ENCODE measurements at places on chromosomes 2 and 18. TPM values are rescaled to one million over a fixed set of nuclear protein-coding genes. Genes with fewer than 3 reads are reported as not detected.
A peak's percentile ranks its signal among the peaks of the same experiment; 100 is the strongest.

- H3K27me3 ChIP-seq: no peaks in the 10 kb centered on the region
- H3K36me3 ChIP-seq: peaks cover 55% of the 10 kb centered on the region
- no peak overlapping the region for H3K27ac ChIP-seq
Observed at GRCh38 chr2:15313657-15314056, 247.5 kb downstream of the NBAS start.

DNA sequence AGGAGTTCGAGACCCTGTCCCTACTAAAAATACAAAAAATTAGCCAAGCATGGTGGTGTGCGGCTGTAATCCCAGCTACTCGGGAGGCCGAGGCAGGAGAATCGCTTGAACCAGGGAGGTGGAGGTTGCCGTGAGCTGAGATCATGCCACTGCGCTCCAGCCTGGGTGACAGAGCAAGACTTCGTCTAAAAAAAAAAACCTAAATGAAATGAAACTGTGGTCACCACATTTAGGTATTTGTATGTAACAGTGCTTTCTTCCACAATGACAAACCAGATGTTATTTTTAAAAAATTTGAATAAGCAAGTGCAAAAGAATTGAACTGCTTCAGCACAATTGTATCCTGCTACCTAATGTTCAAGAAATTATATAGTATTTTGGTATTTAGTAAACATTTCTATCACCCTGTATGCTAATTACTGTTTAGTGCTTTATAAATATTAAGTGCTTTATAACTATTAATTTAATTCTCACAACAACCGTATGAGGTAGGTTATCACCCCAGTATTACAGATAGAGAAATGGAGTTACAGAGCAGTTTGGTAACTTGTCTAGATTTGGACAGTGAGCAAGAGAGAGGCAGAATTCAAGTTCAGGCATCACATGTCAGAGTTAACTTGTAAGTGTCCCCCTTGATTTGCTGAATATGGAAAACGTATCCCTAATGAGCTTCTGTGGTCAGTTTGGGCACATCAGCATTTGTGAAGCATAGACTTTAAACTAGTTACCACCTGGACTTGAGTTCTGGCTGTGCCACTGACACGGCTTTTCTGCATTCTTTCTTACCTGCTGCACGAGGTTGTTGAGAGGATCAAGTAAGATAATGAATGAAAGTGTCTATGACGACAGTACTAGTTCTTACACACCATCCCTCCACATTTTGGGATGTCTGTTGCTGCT is 14.4 kb downstream of the PHLPP1 start:
- DNase-seq: no peak
- no peaks in the 10 kb centered on the region for H3K4me1 ChIP-seq
- H3K36me3 ChIP-seq: peaks cover 4% of the 10 kb centered on the region
- no peak overlapping the region for H3K27ac ChIP-seq

- H3K27me3 ChIP-seq: peaks cover 21% of the 10 kb centered on the region
- H3K4me1 ChIP-seq: no peaks in the 10 kb centered on the region
- no peaks in the 10 kb centered on the region for H3K36me3 ChIP-seq
- H3K4me3 ChIP-seq: no peak overlapping the region
- H3K27ac ChIP-seq: no peak overlapping the region
Observed at GRCh38 chr2:94994063-94994913, 31.2 kb upstream of the MAL start.

DNA sequence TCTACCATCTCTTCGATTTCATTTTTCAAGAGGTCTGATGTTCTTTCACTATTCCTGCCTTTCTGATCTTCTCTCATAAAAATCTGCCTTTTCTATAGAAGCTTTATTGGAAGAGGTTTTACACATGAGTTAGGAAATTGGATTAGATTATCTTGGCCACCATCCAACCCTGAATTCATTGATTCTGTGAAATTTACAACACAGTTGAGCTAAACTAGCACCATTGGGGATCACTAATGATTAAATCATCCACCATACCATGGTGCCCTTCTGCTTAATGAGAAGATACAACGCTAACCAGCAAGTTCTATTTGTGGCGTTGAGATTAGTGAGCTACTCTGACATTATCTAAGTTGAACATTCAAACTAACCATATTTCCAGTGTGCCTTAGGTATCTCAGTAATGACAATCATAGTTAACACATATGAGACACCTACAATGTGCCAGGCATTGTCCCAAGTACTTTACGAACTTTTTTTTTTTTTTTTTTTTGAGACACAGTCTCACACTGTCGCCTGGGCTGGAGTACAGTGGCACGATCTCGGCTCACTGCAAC is 17.3 kb upstream of the LBH start:
- H3K36me3 ChIP-seq: no peaks in the 10 kb centered on the region
- H3K4me1 ChIP-seq: peaks cover 20% of the 10 kb centered on the region
- no peaks in the 10 kb centered on the region for H3K27me3 ChIP-seq

- H3K27me3 ChIP-seq: peaks cover 51% of the 10 kb centered on the region
- H3K36me3 ChIP-seq: peaks cover 6% of the 10 kb centered on the region
- H3K27ac ChIP-seq: no peak overlapping the region
- peak overlapping the region; percentile 67 for H3K4me3 ChIP-seq
- DNase-seq: no peak
Observed at GRCh38 chr2:74497777-74498499, 1.5 kb downstream of the LBX2 start.

DNA sequence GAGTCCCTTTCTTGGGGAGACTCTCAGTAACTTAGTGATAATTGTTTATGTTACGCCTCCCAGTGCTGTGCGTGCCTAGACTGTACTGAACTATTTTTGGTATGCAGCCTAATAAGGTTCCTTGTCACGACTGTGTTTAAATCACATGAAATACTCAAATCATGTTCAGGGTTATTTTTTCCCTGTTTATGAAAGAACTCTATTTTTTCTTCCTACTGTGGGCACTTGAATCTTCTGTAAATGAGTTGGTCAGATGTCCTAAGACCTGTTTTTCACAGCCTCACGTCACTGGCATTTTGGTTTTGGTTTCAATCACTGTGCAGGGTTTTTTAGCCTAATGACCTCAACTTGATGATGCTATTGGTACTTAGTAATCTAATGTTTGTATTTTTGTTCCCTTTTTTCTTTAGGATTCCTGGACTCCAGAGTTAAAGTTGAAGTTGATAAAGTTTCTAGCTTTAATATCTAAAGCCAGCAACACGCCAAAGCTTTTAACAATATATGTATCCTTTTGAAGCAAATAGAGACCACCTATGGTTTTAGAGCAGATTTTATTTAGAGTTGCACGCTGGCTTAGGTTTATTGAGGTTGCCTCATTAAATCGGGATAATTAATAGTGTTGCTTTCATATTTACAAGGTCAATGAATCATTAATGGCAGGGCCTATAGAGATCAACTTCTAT is 24.0 kb downstream of the ARMC9 start:
- no peak for DNase-seq
- H3K27me3 ChIP-seq: no peaks in the 10 kb centered on the region
- no peaks in the 10 kb centered on the region for H3K36me3 ChIP-seq
- H3K27ac ChIP-seq: no peak overlapping the region
- no peak overlapping the region for H3K4me3 ChIP-seq
- no peaks in the 10 kb centered on the region for H3K4me1 ChIP-seq

DNA sequence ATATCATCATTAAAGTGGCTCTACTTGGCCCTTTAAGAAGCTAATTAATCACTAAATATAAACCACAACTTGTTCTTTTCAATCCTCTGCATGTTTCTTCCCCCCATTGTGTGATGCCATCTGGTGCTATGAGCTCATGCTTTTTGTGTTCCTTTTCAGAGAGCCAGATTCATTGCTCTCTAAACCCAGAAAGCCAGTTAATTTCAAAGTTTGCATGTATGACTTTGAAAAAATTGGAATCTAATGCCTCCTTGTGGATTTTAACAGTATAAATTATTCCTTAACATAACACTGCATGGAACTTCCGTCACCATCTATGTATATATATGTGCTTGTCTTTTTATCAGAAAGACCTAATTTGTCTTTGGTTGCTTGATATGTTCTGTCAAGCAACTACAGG is 31.1 kb downstream of the TMEM178A start:
- peaks cover 28% of the 10 kb centered on the region for H3K27me3 ChIP-seq
- H3K27ac ChIP-seq: no peak overlapping the region
- no peak overlapping the region for H3K4me3 ChIP-seq
- H3K36me3 ChIP-seq: peaks cover 3% of the 10 kb centered on the region
- no peak for DNase-seq

DNA sequence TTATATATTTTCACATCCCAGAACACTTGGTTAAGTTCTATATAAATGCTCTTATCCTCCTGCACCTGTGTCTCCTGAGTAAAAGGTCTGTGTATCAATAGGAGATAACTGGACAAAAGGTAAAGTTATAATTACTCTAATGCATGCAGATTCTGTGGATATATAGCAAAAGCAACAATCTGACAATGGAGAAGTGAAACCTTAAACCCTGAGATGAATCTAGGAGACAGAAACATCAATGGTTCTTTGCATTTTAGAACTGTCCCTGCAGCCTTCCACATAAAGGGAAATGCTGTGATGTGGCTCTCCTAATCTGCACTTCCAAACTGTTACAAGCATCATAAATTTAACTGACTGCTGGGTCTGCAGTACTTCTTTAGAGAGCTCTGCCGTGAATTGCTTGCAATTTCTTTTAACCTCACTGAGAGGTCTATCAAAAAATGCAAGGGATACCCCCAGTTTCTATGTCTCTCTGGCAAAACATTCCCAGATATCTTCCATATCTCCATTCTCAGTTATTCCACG is 42.8 kb upstream of the FSIP2 start:
- H3K4me3 ChIP-seq: no peak overlapping the region
- no peaks in the 10 kb centered on the region for H3K27me3 ChIP-seq
- DNase-seq: no peak
- no peaks in the 10 kb centered on the region for H3K4me1 ChIP-seq

- H3K4me3 ChIP-seq: peak overlapping the region; percentile 67
- H3K27ac ChIP-seq: peak overlapping the region; percentile 97
- no peak for DNase-seq
- no peaks in the 10 kb centered on the region for H3K27me3 ChIP-seq
Observed at GRCh38 chr2:98693477-98693876, 37.5 kb downstream of the MGAT4A start.

FNDC4 gene
- not detected for total RNA-seq

UBXN4 gene
- total RNA-seq: 100 TPM

FOXI3 gene
- total RNA-seq: not detected

SLC19A3 gene
- not detected for total RNA-seq

Measured in activated naive CD4-positive, alpha-beta T cell treated with anti-CD3 and anti-CD28 coated beads for 36 hours (primary cell).